ENCODE measurements at places on chromosomes 1 and 21.

DNA sequence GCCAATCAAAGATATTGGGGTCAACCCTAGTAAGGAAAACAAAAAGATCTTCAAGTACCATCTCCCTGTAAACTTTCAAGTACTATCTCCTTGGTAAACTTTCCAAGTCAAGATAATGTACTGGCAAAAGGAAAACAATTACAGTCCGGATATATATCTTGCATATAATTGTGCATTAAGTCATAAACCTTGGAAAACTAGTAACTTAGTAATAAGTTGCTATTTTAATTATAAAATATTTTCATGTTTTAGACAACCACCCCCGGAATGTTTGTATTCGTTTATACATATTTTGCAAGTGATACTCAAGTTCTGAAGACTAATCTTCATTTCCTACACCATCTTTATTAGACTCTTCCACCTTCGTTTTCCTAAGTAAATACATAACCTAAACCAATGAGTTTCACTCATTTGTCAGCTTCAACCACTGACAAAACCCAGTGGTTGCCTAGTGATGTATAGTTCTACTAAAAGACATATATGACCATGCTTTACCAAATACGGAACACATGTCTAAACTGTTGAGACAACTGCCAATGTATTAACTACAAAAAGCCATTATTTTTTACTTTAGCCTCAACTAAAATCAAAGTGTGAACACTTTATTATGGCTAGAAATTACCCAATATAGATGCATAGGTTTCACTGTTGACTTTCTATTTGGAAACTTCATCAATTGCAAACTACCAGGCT lies 1.7 kb downstream of the AKT3 start:
- peak; percentile 26 for DNase-seq

DNA sequence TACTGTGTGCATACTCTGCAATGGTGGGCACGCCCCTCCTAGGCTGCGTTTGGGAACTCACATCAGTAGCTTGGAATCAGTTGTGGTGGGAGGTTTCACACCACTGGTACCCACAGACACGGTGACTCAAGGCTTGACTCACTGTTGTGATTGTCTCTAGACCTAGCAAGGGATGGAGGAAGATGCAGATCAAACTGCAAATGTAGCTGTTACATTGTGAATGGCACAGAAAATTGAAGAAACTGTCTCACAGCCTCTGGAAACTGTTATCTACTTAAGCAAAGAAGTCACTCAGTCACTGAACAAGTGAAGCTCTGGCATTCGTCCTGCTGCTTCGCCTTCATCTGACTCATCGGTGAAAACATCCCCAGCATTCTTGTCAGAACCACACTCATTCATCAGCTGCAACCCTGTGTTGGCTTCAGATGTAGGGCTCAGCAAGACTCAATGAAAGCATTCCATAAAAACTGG lies 59.5 kb downstream of the POFUT2 start:
- peak; percentile 46 for DNase-seq

GRCh38 chr1:189904509-189904908 lies 573.2 kb downstream of the BRINP3 start:
- no peak for DNase-seq

DNA sequence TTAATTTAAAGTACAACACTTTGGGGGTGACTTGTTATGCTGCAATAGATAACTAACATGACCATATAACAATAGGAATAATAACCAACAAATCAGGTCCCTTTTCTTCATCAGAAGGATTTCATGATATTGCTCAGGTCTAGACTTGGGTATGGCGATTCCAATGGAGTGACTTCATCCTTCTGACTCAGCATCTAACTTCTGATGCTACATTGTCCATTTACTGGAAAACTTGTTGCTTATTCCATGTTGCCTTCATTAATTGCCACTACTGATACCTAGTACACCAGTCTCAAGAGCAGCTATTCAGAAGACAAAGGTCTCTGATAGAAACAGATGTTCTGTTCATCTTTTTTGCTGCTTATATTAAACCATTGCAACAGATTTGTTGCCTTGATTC lies 324.3 kb downstream of the TGFB2 start:
- no peak for DNase-seq

GRCh38 chr1:36284061-36284460 lies 22.1 kb upstream of the SH3D21 start:
- no peak for DNase-seq

DNA sequence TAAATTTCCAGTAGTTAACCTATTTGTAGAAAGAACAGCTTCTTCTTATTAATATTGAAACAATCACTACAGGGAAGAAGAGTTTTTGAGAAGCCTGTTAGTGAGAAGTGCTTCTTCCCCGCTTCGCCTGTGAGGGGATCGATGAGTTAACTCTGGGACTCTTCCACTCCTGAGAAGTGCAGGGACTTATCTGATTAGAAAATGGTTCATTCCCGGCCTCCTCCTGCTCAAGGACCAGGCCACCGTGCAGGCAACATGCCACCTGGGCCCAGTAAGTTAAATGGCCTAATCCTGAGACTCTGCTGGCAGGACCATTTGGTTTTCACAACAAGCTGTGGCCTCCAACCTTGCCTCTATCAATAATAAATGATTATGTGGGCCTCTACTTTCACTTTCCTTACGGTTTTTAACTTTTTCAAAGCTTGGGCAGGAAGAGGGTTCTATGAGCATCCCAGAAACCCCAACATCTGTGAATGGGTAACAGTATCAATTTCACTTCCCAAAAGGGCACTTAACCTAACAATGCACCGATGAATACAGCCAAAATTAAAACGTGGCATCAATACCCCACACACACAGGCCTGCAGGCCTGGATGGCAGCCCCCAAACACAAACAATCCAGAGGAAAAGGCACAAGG lies 33.1 kb downstream of the SIPA1L2 start:
- no peak for DNase-seq

DNA sequence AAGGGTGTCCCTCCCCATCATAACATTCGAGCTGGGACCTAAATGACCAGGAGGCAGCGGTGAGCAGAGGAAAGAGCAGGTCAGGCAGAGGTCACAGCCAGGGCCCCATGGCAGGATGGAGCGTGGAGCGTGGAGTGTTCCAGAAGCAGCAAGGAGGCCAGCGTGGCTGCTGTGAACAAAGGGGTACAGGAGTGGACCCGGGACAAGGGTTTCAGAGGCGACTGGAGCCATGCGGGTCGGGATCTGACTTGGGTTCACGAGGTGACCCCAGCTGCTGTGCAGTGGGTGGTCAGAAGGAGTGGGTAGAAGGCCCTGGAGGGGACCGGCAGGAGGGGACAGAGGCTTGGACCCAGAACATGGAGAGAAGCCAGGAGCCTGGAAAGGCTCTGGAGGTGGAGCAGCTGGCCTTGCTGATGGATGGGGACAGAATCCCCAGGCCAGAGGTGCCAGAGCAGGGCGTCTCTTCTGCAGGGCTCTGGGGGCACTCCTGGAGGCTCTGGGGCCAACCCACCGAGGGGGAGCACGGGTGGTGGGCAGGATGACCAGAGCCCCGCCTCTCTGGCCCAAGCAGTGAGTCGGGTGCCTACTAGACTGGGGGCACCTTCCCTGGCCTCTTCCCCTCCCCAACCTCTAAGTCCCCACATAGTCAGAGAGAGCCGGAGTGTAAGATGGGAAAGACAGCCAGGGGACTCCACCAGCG lies 2.3 kb downstream of the CHD5 start:
- no peak for DNase-seq

DNA sequence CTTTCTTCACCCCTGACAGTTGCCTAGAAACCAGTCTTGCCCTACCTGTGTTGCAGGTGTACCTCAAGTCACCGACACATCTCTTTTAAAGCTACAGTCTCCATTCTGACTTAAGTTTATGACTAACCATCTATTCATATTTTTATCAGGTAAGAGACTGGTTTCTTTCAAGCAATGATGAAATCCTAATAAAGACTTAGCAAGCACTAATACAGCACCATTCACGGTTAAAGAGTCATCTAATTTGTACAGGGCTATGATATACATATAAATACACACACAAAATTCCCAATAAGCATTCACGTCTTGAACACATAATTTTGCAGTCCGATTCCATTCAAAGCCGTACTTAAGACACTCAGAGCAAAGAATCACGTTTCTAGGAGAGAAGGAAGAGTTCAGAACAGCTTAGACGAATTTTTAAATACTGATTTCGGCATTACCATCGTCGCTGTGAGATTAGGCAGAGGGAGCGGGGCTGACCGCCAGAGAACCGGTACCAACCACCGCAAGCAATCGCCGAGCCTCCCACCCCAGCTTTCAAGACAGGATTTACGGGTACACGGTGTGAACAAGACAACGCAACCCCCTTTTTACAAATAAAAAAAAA lies 943 bp downstream of the ERRFI1 start:
- DNase-seq, result no peak

DNA sequence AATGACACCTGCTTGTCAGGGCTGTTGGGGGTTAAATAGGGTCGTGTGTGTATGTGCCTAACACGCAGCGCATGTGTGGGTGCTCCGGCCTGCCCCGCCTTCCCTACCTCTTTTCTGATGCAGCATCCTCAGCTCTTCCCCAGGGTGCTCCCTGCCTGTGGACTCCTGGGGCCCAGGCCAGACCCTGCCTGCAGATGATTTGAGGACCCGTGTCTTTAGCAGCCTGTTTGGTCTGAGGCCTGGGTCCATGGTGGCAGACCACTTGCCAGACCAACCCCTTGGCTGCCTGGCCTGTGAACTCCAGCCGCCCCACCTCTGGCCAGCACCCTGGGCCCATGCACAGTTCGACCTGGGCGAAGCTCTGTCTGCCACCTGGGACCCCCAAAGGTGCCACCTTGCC lies 57.0 kb upstream of the SIM2 start:
- DNase-seq, result no peak

DNA sequence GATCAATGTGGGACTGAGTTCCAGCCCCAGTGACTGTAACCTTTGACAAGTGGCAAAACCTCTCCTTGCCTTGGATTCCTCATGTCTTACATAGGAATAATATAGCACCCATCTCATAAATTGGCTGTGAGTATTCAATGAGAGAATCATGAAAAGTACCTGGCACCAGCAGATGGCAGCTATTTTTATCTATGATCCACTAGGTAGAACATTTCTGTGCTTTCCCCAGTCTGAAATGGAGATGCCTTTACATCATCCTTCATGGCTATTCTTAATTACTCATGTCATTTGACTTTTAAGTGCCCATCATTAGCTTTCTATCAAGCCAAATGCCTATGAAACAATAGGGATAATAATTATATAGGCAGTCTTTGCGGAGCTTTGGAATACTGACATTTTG lies 130.1 kb downstream of the TGFB2 start:
- DNase-seq, result no peak
